ENCODE measurements at places on chromosomes 7 and 10.

GRCh38 chr7:50940621-50941020, 157.9 kb upstream of the GRB10 start:
- DNase-seq = no peak

DNA sequence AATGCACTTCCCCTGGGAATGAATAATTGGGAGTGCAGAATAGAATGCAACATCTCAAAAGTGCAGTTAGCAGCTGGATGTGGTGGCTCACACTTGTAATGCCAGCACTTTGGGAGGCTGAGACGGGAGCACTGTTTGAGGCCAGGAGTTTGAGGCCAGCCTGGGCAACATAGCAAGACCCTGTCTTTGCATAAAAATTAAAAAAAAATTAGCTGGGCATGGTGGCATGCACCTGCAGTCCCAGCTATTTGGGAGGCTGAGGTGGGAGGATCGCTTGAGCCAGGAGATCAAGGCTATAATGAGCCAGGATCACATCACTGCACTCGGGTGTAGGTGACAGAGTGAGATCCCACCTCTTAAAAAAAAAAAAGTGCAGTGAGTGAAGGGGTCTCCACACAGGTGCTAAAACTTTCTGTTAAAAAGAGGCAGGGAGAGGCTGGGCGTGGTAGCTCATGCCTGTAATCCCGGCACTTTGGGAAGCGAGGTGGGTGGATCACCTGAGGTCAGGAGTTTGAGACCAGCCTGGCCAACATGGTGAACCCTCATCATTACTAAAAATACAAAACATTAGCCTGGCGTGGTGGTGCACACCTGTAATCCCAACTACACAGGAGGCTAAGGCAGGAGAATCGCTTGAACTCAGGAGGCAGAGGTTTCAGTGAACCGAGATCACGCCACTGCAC, 13.5 kb upstream of the ZMIZ1 start:
- no peak for DNase-seq

DNA sequence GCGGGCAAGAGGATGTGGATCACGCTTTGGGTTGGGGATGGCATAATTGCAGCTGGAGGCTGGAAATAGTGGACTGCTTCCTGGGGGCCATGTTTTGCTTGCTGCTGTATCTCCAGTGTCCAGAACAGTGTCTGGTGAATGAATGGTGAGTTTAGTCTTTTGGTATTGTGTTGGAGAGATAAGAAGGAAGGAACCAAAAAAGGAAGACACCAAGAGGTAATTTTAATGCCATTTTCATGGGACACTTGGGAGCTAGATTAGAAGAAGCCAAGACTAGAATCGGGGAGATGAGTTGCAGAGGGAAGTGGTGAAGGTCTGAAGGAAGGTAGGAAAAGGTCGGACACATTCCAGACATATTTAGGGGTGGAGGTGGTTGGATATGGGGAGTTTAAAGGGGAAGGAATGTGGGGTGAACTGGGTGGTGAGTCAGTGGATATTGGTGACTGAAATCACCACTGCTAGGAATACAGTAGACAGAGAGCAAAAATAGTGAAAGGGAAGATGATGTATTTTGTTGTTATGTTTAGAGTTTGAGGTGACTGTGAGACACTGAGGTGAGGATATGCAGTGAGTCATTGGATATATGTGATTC, 76.7 kb downstream of the CCNY start:
- no peak for DNase-seq

DNA sequence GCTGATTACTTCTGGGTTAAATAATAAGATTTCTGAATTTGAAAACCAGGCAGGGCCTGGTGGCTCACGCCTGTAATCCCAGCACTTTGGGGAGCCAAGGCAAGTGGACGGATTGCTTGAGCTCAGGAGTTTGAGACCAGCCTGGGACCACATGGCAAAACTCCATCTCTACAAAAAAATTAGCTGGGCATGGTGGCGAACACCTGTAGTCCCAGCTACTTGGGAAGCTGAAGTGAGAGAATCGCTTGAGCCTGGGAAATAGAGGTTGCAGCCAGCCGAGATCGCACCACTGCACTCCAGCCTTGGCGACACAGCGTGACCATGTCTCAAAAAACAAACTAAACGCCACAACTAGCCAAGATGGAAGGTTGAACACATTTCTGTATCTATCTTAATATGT, 3.5 kb downstream of the CYCS start:
- no peak for DNase-seq

- no peak for DNase-seq
Observed at GRCh38 chr10:116710076-116710475, 32.3 kb downstream of the HSPA12A start.

GRCh38 chr10:89367529-89367928, 10.3 kb upstream of the IFIT1B start:
- DNase-seq = no peak

GRCh38 chr10:77798940-77799339, 127.6 kb downstream of the DLG5 start:
- no peak for DNase-seq

DNA sequence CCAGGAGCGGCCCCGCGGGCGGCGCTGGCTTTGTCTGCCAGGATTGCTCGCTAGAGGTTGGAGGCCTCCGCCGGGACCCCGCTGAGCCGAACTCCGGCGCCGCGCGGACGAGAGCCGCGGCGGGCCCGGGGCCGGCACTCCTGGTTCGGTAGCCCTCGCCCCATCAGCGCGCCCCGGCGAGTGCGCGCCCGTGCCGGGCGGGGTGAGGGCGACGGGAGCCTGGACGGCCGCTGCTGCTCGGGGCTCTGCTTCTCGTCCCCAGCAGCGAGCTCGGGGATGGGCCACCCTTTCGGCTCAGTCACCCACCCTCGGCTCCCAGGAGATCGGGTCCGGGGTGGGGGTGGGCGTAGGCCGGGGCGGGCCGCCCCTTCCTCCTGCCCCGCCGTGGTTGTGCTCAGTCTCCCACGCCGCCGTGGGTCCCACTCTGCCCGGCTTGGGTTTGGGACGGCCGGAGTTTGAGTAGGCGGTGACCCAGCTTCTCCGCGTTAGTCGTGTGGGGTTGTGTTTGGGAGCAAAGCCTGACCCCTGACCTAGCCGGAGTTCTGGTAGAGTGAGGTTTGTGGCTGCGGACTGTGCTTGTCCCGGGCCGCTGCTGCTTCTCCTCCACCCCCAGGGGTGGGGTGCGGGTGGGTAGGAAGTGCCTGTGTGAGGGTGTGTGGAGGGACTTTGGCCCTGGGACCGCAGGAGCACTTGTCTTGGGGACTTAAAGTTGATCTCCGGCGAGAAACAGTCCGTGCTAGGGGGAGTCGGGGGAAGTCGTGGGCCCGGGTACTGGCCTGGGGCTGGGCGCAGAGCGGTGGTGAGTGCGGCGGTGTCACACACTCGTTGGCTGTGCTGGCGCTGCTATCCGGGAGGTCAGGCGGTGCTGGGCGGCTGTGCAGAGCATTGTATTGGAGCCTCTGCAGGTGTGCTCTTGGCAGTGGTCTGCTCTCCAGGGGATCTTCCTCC, 677 bp downstream of the TSPAN14 start:
- peak; percentile 34 for DNase-seq

DNA sequence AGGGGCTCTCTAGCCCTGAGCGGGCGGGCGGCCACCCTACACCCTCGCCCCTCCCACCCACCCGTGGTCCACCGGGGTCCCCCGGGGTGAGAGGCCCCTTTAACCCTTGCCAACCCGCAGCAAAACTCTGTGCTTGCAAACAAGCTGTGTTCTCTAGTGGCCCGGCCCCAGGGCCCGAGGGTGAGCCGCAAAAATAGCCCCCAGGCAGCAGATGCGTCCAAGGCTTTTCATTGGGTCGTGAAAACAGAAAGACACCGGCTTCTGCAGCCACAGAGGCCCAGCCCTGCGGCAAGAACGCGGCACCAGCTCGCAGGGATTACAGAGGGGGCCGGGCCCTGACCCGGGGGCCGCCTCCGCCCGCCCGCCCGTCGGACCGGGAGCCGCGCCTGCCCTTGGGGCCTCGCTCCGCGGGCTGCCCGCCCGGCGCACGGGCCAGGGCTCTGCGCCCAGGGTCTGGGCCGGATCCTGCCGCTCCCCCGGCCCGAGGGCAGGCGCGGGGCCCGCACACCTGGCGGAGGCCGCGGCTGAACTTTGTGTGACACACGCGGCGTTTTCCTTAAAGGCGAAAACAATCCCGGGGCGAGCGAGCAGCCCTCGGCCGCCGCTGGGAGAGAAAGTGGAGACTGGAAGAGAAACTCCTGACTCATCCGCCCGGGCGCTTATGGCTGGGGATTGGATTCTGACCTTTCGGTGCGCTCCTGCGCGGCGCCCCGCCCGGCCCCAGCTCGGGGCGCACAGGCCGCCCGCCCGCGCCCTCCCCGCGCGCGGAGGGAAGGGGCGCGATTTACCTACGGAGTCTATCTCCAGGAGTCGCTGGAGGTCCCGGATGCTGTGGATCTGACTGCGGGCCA, 2.8 kb downstream of the PDGFA start:
- no peak for DNase-seq

- no peak for DNase-seq
Observed at GRCh38 chr7:156618780-156619367, 21.7 kb upstream of the RNF32 start.

DNA sequence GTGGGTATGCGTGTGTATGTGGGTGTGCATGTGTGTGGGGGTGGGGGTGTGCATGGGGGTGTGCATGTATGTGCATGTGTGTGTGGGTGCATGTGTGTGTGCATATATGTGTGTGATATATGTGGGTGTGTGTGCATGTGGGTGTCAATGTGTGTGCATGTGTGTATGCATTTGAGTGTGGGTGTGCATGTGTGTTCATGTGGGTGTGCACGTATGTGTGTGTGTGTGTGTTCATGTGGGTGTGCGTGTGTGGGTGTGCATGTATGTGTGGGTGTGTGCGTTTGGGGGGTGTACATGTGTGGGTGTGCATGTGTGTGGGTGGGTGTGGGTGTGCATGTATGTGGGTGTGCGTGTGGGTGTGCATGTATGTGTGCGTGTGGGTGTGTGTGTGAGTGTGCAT, 42.6 kb downstream of the GTF2IRD1 start:
- DNase-seq = no peak

DNA sequence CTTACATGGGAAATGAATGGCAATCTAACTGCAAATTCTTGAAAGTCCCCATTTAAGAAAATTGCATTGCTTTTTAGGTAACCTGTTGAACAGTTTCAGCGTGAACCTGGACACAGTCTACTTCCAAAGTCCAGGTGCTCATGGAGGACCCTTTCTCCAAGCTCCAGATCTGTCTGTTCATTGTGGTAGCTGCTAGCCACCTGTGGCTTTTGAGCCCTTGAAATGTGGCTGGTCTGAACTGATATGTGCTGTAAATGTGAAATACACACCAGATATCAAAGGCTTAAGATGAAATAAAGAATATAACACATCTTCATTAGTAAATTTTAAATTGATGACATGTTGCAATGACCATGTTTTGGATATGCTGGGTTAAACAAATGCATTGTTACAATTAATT, 4.2 kb downstream of the CACNB2 start:
- DNase-seq = no peak

GRCh38 chr10:4623200-4623599, 202.8 kb upstream of the AKR1E2 start:
- DNase-seq = no peak

- no peak for DNase-seq
Observed at GRCh38 chr10:57094083-57094482, 733.0 kb upstream of the ZWINT start.

DNA sequence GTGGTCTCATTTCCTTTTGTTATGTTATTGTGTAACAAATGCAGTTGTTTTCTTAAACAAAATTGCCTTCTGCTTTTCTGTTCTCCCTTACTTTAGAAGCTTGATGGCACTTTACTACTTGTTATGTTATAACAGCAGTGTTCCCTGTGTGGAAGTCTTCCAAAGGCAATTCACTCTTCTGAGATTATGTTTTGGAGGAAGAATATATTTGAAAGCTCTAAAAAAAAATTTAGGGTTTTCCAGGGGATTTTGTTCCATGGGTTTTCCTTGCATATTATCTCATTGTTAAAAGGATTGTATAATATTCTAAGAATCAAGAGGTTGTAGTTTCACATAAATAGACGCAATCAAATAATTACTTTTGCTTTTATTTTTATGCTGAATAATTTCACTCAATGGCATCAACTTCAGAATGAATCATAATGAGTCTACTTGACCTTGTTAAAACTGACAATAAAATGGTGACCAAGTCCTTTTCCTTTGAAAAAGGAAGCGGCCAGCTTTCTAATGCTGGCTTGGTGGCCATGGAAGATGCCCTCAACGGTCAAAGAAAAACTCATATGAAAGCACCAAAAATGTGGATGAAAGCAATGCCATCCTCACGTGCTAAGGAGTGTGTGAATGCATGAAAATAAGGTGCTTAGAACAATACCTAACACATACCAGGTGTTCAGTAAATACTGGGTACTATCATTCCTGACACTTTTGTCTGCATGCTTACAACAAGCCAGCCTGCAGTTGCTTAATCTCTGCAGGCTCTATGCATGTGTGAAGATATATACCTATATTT, 92.4 kb upstream of the KLF6 start:
- no peak for DNase-seq

- no peak for DNase-seq
Observed at GRCh38 chr7:101516851-101517250, 112.2 kb downstream of the MYL10 start.

DNA sequence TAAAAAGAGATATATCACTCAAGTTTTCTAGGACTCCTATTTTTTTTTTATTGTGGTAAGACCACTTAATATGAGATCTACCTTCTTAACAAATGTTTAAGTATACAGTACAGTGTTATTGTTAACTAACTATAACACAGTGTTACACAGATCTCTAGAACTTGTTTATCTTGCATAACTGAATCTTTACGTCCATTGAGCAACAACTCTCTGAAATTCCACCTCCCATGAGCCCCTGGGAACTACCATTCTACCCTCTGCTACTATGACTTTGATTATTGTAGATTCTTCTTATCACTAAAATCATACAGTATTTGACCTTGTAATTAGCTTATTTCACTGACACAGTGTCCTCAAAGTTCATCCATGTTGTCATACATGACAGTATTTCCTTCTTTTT, 22.5 kb upstream of the REEP3 start:
- no peak for DNase-seq

- DNase-seq = no peak
Observed at GRCh38 chr10:61992671-61993668, 91.5 kb downstream of the ARID5B start.

- DNase-seq = no peak
Observed at GRCh38 chr7:21544715-21545114, 1.9 kb downstream of the DNAH11 start.

GRCh38 chr10:111579473-111579872, 502.6 kb downstream of the ADRA2A start:
- DNase-seq = no peak

DNA sequence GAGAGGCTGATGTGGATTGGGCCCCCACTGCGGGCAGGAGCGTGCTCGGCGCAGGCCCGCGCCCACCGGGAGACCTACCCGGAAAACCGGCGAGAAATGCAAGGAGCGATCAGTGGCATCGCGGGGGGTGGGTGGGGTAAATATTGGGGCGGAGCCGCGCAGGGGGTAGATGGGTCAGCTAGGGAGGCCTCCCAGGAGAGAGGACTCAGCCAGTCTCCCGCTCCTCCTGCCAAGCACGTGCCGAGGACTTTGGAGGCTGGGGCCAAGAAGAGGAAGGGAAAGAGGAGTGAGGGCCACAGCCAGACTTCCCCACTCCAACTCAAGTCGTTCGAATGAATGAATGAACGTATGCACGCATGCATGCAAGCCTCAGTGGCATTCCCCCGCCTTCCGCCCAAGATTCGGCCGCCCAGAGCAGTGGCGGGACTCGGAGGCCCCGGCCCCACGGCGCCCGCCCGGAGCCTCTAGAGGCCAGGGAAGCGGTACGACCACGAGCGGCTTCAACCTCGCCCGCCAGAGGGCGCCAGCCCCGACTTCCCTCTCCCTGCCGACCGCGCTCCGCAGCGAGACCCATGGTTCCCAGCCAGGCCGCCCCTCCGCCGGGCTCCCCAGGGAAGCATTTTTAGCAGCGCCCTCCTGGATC, 3.6 kb downstream of the NPM3 start:
- peak; percentile 77 for DNase-seq
